T-cell (primary cell): ENCODE measurements at places on chromosomes 13 and 19. TPM values are rescaled to one million over a fixed set of nuclear protein-coding genes. Genes with fewer than 3 reads are reported as not detected.
A peak's percentile ranks its signal among the peaks of the same experiment; 100 is the strongest.

- peak; percentile 73 for DNase-seq
Measured at GRCh38 chr19:55088543-55089341, 13.1 kb downstream of the EPS8L1 start.

DNA sequence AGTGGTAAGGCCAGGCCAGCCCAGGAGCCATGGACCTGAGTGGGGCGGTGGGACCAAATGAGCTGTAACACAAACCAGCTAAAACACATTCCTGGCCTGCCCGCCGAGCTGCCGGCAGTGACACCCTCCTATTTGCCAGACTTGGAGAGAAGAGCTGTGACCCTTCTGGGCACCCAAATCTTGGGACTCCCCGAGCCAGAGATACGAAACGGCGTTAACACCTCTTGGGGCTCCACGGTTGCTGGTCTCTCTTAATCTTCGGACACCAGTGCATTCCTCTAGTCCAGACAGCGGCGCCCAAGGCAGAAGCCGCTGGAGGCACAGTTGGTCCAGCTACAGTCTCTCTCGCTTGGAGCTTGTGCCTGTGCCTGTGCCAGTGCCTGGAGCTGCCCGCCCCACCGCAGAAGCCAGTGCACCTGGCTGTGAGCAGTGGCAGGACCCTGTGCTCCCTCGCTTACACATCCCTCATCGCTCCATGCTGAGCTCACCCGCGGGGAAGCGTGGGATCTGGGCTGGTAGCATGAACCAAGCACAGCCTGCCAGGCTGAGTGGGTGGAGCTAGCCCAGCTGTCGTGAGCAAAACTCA lies 147.2 kb upstream of the KLHL1 start:
- no peak for DNase-seq

The TMPRSS9 gene
- not detected for total RNA-seq

DNA sequence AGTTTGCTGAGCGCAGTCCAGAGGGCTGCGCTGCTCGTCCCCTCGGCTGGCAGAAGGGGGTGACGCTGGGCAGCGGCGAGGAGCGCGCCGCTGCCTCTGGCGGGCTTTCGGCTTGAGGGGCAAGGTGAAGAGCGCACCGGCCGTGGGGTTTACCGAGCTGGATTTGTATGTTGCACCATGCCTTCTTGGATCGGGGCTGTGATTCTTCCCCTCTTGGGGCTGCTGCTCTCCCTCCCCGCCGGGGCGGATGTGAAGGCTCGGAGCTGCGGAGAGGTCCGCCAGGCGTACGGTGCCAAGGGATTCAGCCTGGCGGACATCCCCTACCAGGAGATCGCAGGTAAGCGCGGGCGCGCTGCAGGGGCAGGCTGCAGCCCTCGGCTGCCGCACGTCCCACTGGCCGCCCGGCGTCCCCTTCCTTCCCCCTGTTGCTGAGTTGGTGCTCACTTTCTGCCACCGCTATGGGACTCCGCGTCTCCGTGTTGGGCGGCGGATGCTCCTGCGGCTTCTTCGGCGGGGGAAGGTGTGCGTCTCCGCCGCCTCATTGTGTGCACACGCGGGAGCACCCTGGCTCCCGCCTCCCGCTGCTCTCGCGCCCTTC lies 772 bp downstream of the GPC6 start:
- no peak for DNase-seq

The MEF2B gene
- total RNA-seq: 6.3 TPM

The SLC25A41 gene
- total RNA-seq: not detected

GRCh38 chr19:2387367-2388288 lies 27.6 kb downstream of the TMPRSS9 start:
- no peak for DNase-seq

DNA sequence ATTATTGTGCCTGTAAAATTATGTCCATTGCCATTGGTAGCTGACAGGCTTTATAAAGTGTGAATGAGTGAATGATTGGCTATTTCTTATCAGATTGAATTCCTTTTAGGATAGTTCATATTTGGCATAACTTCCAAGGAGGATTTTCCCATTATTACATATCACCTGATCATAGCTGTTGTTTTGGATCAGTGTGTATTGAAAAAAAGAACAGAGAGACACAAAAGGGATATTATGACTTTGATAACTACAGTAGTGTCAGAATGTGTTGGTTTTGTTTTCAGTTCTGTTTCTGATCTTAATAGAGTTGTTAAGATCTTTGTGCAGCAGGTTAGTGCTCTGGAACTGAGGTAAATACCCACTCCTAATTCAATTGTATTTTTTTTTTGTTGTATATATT lies 103.8 kb downstream of the LRCH1 start:
- DNase-seq: no peak

GRCh38 chr13:28349371-28349770 lies 145.6 kb downstream of the FLT1 start:
- no peak for DNase-seq

The OR4F17 gene
- not detected for total RNA-seq

The UNC13A gene
- total RNA-seq: 0.13 TPM
